ENCODE measurements at places on chromosomes 7 and 10.

DNA sequence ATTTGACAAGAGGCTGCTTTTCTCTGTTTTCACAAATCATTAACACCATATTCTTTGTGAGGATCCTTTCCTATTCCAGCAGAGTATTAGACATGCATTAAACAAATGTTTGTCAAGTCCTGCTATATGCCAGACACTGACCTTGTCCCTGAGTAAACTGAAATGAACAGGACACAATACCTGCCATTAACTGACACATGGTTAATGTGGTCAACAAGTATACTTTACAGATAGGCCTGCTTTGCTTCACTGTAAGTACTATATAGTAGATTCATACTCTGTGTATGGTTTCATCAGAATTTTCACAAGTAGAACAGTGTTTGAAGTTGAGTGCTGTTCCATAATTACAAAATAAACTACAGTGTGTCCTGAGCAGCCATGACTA, 5.9 kb downstream of the TNKS2 start:
- no peak for DNase-seq

DNA sequence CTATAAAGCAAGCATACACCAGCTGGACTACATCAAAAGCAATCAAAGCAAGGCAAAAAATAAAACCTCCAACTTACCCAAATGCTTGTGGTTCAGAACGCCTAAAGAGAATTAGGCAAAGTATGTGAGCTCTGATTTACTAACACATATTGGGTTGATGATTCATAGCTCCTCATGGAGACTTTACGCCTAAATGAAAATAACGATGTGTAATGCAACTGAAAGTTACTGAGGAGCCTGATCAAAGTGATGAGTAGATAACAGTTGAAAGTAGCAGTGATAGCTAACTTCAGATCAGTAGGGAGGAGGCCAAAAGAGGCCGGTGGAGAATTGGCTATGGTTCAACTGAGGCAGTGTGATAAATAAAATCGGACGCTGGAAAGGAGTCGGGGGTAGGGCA, 85.0 kb downstream of the MPP7 start:
- DNase-seq = no peak

DNA sequence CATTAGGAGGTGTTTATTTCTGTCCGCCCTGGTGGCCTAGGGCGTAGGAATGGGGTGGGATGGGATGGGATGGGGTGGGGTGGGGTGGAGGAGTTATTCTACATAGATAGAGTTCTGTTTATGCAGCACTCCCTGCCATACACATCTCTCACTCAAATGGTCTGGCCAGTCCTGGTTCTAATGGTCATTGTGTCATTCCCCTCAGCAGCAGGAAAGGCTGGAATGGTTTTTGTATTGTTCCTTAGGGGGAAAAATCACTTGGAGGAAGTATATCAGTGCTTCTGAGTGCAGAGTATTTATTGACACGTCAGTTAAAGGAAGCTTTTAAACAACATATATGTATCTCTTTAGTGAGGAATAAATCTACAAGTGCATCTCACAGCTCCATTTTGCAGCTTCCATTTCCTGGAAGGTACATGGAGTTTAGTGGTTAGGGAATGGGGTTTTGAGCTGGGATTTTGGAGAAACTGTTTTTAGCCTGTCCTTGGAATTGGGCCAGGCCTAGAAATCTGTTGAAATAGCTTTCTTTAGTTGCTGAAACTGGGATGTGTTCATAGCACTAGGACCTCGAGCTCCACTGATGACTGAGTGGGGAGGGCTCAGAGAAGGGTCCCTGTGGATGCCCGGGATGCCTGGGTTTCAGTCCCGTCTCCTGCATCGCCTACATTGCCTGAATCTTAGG, 8.3 kb downstream of the TSPAN14 start:
- DNase-seq = peak; percentile 54

DNA sequence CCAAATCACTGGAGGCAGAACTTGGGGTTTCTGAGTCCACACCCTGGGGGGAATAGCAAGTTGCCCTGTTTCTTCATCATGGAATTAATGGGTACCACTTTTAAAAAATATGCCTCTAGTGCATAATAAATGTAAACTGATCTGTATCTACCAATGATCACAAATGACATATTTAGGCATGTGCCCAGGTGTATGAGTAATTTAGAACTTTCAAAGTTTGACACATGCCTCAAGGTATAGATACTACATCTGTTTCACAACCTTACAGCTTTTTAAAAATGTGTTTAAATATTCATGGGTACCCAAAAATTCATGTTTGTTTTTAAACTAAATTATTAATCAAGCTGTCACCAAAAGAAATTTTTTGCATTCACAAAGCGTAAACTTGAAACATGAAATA, 226.0 kb downstream of the KIAA1217 start:
- DNase-seq = no peak

GRCh38 chr10:80292607-80293239, 3.3 kb upstream of the MAT1A start:
- no peak for DNase-seq

DNA sequence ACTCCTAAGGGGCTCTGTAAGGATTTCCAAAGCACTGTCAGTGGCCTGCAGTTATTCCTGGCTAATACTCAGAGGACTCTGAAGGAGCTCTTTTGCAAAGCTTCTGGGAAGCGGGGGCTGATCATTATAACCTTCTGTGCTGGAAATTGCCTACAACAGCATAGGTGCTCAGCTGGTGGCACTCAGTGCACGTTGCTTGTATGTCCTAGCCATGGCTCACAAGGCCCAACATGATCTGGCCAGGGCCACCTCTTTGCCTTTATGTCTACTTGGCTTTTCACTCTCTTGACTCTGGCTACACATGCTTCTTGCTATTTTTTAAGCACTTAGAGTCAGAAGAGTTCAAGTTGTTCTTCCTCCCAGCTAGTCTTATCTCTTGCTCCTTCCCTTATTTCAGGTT, 17.5 kb downstream of the LAMB4 start:
- no peak for DNase-seq

DNA sequence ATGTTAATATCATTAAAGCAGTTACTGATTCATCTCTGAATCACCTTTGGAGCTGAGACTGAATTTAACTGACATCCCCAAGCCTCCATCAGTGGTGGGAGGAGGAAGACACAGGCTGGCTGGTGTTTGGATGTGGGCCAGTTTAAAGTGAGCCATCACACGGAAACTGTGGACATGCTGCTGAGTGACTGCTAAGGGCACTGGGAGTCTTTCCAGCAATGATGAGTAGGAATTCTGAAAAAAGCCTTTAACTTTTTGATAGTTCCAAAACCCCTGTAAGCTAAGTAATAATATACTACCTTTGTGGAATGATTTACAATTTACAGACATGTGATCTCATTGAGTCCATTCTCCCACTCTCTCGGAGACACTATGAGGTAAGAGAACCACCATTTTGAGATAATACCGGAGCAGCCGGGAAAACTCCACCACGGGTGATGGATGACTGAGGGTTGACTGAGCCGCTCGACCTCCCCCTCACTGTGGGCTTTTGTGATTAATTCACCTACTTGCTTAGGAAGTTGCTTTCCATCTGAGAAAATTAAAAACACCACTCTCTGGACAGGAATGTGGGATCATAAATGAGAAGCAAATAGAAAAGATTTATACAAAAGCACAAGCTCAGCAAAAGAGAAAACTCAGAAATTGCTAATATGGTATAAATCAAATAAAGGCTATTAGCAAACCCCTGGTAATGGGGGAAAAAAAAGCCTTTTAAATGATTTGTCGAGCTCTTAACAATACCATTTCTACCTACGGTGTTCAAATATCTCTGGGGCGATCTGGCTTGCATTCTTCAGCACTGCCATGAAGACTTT, 194.8 kb downstream of the FANK1 start:
- DNase-seq = no peak

GRCh38 chr7:10237306-10237705, 736.4 kb upstream of the PHF14 start:
- DNase-seq = no peak

- DNase-seq = no peak
These were observed 82.5 kb downstream of the DIP2C start for GRCh38 chr10:606762-607544.

GRCh38 chr7:128105228-128106022, 74.2 kb upstream of the LRRC4 start:
- no peak for DNase-seq

GRCh38 chr10:132471484-132471883, 66.1 kb upstream of the INPP5A start:
- DNase-seq = no peak

DNA sequence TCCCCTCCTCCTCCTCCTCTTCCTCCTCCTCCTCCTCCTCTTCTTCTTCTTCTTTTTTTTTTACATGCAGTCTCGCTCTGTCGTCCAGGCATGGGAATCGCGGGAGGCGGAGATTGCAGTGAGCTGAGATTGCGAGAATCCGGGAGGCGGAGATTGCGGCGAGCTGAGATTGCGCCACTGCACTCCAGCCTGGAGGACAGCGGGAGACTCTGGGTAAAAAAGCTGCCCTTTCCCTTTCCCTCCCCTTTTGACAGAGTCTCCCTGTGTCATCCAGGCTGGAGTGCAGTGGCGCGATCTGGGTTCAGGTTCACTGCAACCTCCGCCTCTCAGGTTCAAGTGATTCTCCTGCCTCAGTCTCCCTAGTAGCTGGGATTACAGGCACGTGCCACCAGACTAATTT, 168.1 kb upstream of the MALRD1 start:
- no peak for DNase-seq

- no peak for DNase-seq
These were observed 50.0 kb downstream of the TACR2 start for GRCh38 chr10:69366738-69367137.

- DNase-seq = no peak
These were observed 84.6 kb downstream of the ZMYND11 start for GRCh38 chr10:219731-220472.

GRCh38 chr7:99257675-99258074, 15.0 kb upstream of the MYH16 start:
- DNase-seq = no peak

- no peak for DNase-seq
These were observed 410.1 kb downstream of the ARL4A start for GRCh38 chr7:13097499-13097898.

DNA sequence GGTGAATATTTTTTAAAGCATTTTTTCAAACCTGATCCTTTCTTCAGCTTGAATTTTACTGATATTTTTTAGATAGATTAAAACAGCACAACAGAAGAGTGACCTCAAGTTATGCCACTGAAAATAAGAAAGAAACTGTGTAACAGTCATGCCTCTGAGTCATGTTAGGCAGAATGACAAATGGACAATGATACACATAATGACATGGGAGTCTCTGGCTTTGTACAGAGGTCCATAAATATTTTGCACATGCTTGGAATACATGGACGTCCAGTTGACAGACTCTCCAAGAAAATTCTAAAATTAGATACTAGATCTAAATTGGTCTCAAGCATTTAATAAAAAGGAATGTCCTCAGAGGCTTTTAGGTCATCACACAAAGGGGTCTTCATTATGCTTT, 21.9 kb upstream of the SEMA3A start:
- DNase-seq = no peak

DNA sequence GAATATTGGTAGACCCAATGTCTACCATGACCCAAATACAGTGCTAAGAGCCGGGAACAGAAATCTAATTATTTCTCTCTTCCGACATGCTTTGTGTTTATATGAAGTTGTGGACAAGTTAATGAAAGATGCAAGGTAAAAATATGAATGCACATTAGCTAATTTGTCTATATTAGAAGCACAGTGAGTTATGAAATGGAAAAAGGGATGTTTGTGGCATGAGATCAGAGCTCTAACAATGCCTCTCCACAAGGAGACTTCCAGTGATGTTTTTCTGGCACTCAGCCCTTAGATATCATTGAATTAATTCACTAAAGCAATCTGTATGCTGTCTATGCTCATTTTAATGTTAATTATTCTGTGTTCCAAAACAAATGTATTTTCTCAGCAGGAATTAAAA, 897.2 kb downstream of the CNTNAP2 start:
- DNase-seq = no peak

- DNase-seq = no peak
These were observed 31.0 kb upstream of the PODXL start for GRCh38 chr7:131587315-131587923.

DNA sequence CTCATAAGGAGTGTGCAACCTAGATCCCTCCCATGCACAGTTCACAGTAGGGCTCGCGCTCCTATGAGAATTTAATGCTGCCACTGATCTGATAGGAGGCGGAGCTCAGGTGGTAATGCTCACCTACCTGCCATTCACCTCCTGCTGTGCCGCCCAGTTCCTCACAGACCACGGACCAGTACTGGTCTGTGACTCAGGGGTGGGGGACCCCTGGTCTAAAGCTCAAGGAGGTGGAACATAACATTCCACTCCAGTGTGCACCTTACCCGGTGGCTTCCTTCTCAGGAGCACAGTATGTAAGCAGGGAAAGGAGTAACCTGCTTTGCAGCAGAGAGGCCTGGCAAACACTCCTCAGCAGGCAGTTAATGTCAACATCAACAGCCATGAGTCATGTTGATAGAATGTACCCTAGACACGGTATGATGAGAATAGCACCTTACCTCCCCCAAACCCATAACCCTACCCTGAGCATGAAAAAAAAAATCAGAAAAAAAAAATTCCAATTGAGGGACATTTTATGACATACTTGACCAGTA, 273.5 kb downstream of the FGFR2 start:
- DNase-seq = no peak

DNA sequence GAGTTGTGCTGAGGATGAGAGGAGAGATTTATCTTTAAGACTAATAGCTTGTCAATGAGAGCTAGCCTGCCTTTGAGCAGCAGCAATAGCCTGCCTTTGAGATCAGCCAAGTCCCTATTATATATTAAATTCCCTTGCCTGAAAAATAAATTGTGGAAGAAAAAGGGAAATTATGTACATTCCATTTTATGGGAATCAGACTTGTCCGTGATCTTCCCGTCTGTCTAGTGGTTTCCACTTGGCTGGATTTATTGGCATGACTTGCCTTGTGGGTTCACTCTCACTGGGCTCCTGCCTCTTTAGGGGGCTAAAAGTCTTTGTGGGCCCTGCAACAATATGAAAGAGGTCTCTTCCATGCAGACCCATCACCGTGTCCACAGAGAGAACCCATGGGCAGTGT, 171.7 kb upstream of the FRMD4A start:
- no peak for DNase-seq

DNA sequence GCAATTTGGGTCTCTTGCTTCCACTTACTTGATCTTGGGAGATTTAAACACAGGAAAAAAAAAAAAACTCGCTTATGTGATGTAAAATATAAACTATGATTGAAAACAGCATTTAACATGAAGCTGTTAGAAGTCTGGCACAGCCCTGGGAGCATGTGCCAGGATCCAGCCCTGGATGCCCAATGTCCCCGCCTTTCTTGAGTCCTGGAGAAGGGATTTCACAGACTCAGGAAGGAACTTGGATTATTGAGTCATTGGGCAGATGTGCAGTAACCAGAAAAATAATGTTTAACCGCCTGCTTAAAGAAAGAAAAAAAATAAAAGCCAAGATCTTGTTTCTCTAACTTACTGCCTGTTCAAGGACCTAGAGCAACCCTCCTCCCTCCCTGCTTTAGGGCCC, 3.7 kb upstream of the JCAD start:
- peak; percentile 79 for DNase-seq

- DNase-seq = no peak
These were observed 202.1 kb upstream of the AKR1E2 start for GRCh38 chr10:4623757-4624420.

- DNase-seq = no peak
These were observed 221.5 kb downstream of the INHBA start for GRCh38 chr7:41481353-41481752.

Measured in right hindlimb (tissue), 1 donor.